LNCaP clone FGC (cell line): ENCODE measurements at places on chromosomes 5 and 9.

GRCh38 chr5:10288592-10289219, 19.0 kb downstream of the CMBL start:
- peak; percentile 79 for DNase-seq

DNA sequence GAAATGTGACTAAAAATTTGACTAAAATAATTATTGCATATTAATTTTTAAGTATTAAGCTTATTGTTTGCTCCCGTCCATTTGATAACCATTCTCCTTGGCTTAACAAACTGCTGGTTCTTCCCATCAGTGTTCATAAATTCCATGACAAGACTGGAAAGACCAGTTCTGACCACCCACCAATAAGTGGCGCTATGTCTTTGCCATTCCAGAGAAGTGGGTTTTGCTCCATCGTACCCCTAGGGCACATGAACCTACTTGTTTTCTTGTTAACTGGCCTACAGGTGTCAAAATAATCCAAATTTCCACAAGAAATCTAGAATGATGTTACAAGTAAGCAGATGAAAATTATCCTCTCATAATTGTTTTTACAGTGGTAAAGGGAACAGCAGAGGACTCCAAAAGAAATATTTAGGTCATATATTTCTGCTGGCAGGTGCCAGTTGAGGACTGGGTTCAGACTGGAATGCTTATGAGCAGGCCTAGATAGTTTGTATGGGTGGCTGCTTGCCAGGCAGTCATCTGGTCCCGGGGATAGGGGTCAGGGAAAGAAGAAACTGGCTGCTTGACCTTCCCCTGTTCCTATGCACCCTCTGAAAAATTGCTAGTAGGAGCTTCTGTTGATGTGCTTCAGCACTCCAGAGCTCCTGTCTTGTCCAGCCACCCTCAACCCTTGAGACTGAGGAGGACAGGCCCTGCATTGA, 283.1 kb upstream of the ADAMTSL1 start:
- no peak for DNase-seq

DNA sequence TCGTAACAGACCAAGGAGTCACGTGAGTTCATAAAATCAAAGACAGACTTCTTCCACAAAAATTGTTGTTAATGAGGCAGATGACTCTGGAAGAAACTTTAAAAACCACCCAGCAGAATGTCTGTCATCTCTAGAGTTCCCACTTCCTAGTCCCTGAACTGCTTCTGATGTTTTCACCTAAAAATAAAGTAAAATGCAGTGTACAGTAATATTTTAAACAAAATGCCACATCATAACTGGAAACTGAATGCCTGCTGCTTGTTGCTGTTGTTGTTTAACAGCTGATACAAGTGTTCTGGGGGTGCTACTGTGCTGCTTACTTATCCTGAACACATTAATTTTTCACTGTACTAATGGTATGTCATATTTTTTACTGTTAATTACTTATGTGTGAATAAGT, 577.2 kb downstream of the MTRR start:
- DNase-seq: no peak

DNA sequence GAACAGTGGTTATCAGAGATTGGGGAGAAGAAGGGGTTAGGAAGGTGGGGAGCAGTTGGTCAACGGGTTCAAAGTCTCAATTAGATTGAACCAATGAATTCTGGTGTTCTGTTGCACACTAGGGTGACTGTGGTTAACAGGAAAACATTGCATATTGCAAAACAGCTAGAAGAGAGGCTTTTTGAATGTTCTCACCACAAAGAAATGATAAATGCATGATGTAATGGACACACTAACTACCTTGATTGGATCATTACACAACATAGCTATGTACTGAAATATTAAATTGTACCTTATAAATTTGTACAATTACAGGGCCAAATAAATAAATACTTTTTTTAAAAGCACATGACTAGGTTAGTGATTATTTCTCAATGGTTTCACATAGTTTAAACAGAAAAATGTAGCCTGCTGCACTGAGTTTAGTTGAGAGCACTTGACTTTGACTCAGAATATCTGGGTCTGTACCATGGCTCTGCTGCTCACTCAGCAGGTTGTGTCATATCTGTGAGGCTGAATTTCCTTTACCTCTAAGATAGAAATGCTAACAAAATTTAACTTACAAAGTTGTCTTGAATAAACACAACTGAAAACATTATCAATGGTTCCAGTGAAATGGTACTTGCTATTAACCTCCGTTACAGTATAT, 30.4 kb downstream of the NUDT12 start:
- DNase-seq: no peak

GRCh38 chr5:72433522-72433921, 73.7 kb downstream of the ZNF366 start:
- no peak for DNase-seq

GRCh38 chr9:30677221-30677620, 1707.2 kb upstream of the ACO1 start:
- no peak for DNase-seq

GRCh38 chr9:130196643-130197042, 24.4 kb downstream of the NCS1 start:
- no peak for DNase-seq

DNA sequence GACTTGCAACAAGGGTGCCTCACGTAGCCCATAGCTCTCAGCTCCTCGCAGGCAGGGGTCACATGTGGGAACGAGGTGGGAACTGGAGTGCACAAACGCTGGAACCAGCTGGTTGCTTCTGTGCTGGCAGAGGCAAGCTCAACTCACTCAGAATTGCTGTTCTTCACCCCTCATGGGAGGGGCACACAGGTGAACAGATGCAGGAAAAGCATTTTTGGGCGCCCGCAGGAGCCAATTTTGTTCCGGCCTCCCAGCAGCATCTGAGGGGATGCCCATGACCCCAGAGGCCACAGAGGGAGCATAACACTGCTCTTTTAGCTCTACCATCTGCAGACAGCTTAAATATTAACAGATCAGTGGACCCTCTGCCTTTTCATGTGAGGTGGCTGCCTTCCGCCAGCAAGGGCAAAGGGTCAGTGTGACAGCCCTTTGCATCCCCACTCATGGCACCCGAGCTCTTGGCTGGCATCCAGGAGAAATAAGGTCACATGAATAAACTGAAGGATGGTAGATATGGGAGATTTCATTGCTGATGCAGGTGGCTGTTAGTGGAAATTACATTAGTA, 196.2 kb downstream of the SLCO4C1 start:
- no peak for DNase-seq

- DNase-seq: peak; percentile 46
These were observed 12.7 kb downstream of the TYRP1 start for GRCh38 chr9:12705738-12706391.

DNA sequence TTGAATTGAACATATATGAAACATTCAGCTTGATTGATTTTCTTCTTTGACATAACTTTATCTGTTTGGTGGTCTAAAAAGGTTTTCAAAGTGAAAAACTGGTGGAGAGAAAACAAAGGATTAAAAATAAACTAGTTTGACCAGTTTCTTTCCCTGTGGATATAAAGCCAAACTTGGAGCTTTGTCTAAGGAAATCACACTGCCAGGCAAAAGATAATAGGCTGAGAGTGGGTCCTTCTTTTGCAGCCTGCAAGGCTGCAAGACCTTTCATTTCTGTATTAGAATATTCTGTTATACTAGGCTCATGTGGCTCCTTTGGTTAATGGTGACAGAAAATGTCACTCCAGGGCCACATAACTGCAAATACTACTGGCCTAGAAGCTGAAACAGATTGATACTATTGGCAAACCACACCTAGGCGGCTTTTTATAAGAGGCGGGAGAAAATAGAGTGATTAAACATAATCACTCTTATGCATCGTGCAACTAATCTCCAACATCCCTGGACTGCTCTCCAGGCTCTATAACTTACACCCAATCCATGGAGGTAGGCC, 129.1 kb upstream of the ZNF462 start:
- no peak for DNase-seq

DNA sequence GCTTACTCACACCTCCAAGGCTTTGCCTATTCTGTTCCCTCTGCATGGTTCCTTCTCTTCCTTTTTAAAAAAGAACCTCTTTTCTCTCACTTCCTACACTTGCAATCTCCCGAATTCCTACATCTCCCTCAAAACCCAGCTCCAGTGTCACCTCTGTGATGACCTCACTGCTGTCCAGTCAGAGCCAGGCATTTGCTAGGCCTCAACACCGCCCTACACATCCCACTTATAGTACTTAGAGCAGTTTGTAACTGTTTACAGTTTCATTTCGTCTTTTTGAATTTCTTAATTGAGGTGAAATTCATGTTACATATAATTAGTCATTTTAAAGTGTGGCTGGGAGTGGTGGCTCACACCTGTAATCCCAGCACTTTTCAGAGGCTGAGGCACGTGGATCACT, 30.8 kb downstream of the CD14 start:
- DNase-seq: no peak

DNA sequence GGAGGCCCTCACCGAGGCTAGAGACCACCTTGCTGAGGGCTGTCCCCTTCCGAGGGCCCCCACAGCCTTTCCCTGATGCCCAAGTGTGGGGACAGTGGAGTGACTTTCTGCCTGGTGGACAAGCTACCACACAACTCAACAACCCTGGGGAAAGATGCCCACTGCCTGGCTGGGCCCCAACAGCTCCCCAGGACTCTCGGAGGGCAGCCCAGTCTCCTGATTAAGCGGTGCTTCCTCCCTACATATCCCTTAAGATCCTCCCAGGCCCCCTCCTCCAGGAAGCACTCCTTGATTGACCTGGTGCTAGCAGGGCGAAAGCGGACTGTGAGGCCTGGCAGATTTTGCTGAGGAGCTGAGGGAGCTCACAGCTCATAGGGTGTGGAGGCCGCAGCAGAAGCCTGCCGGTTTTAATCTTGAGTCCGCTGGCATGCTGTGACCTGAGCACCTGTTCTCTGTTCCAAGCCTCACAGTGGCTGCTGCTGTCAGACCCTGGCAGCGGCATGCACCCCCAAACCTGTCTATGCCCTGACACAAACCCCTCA, 2.2 kb downstream of the NSMF start:
- DNase-seq: no peak

DNA sequence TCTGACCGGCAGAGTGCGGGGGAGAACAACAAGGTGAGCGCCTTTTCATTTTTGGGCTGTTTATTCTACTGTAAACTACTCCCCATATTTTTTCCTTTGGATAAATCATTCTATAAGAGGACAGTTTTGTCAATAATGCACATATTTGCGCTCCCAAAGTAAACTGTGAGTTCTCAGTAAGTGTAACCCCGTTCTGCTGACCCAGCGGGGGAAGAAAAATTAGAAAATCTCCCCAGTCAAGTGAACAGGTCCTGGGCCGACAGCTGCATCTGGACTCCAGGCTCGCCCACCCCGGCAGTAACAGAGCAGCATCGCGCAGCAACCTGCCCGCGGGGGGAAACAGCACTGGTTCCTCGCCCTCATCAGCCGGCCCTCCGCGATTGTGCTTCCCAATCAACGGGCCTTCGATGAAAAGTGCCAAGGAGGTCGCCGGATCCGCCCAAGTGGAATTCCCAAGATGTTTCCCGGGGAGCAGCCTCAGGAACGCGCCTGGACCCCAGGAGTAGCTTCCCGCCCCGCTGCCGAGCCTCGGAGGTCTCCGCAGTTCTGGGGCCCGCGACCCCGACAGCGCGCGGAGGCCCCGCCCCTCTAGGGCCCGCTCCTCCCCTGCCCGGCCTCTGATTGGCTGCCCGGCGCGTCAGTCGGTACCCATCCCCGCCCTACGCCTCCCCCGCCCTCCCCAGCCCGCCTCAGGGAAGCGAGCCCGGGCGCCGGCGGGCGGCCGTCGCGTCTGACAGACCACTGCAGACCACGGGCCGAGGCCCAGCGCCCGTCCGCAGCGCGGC, at the start of gene OTULINL:
OTULINL (plus strand) TSS at position 687 of the 785 bp plus-strand sequence. CDS start 103 bp downstream, outside the sequence.
- DNase-seq: no peak

DNA sequence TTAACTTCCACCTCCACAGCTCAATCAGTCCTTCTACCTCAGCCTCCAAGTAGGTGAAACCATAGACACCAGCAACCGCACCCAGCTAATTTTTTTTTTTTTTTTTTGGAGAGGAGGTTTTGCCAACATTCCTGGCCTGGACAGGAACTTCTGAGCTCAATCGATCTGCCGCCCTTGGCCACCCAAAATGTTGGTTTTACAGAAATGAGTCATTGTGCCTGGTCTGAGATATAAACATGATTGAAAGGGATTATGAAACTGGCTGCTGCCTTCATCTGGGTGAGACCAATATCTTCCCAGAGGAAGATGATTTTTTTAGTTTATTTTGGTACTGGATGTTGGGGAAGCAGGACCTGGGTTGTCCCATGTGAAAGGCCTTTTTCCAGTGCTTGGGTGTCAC, 9.2 kb downstream of the TAF11L12 start:
- no peak for DNase-seq

DNA sequence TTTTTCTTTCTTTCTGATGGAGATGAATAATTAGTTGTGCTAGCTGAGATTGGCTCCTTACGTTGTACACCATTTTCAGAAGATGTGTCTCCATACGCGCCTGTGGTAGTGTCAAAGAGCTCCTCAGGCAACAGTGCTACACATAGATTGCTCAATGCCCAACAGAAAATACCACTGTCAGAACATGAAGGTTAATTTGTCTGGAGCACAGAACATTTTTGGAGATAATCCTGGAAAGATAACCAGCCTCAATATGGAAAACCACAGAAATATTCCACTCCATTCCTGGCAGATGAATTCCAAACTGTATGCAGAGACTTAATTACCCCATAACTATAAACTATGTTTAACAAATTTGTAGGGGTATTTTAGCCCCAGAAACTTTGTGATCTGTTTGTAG, 233.6 kb downstream of the MARCHF11 start:
- DNase-seq: no peak

DNA sequence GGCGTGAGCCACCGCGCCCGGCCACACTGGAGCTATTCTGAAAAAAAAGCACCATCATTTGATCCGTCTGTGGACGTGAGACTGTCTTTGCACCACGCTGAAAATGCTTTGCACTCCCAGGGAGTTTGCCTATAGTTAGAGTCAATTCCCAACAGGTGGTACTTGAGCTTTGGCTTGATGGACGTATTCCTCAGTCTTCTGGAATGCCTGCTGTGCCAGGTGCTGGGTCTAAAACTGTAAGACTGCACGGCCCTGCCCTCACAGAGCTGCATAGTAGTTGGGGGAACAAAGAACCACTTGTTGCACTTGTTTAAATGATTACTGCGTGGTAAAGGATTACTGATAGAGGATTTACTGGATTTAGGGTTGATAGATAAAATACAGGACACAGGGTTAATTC, 3.4 kb upstream of the CCNO start:
- DNase-seq: no peak

DNA sequence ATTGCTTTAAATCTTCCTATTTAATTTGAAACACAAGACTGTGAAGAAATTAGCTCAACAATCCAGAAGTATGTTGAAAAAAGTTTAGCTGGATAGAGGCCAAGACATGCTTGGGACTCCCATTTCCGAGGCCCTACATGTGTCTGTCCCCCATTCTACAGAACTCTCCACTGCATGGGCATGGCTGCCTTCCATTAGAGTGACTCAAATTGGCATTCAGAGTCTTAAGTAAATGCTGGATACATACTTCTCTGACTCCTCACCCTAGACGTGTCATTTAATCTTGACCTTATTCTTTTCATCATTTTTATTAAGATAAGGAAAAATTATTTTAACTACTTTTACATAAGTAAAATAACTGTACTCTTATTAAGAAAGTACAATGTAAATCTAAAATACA, 530.4 kb upstream of the CDH9 start:
- no peak for DNase-seq
